Activated T-cell treated with anti-CD3 and anti-CD28 coated beads, Interleukin-2, amount 50 U/mL, for 72 hours (primary cell): ENCODE measurements at places on chromosomes 7 and 10.

DNA sequence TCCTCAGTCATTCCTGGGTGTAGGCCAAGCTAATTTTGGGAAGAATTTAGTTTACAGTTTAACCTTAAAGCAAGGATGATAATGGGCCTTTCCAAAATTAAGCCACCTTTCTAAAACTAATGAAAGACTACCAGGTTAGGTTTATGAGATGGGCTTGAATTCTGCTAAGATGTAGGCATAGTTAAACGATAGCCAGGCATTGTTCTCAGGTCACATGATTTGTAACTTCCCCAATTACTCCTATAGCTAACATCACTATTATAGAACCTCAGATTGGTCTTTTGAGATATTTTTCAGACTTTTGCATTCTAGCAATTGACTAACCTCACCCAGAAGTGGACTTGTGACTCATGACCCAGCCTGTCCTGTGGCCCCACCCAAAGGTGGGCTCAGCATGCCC lies 7.0 kb upstream of the NUB1 start:
- no peak for DNase-seq

GRCh38 chr10:74900297-74900696 lies 73.9 kb downstream of the KAT6B start:
- DNase-seq = peak; percentile 36

DNA sequence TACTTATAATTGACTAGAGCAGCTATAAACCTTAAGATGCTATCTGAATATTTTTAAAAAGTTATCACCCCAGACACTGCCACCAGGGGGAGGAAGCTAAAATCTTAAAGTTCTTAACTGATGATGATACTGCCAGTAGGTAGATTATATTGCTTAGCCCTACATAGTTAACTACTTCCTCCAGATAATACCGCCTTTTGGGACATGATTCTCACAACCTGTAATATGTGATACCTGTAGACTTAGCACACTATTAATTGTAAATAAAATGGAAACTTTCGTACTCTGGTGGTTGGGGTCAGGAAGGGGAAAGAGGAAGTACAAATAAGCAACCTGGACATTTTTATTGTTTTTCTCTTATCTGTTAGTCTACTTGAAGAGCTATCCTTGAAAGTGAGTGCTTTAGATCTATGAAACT lies 268.9 kb downstream of the ADK start:
- DNase-seq = peak; percentile 23

GRCh38 chr10:12589791-12590190 lies 240.4 kb downstream of the CAMK1D start:
- no peak for DNase-seq

GRCh38 chr10:96416643-96417042 lies 57.8 kb upstream of the OPALIN start:
- no peak for DNase-seq

GRCh38 chr7:138465046-138465445 lies 5.0 kb downstream of the TRIM24 start:
- no peak for DNase-seq

- no peak for DNase-seq
These were observed 275.1 kb downstream of the DOCK4 start for GRCh38 chr7:111931016-111931517.

- peak; percentile 36 for DNase-seq
These were observed 14.1 kb upstream of the AKR1B10 start for GRCh38 chr7:134513169-134513752.

DNA sequence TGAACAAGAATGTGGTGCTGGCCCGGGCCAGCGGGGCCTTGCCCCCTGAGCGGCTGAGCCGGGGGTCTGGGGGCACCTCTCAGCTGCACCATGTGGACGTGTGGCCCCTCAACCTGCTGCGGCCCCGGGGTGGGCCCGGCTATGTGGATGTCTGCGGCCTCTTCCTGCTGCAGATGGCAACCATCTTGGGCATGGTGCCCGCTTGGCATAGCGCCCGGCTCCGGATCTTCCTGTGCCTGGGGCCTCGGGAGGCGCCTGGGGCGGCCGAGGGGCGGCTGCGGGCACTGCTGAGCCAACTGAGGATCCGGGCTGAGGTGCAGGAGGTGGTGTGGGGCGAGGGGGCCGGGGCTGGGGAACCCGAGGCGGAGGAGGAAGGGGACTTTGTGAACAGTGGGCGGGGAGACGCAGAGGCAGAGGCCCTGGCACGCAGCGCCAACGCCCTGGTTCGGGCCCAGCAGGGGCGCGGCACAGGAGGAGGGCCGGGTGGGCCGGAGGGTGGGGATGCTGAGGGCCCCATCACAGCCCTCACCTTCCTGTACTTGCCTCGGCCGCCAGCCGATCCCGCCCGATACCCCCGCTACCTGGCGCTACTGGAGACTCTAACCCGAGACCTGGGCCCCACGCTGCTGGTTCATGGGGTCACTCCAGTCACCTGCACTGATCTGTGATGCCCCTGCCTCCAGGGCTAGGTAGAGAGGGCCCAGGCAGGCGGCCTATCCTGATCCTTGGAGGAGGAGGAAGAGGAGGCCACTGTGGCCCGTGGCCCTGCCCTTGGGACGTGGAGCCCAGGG lies 1.1 kb upstream of the TRIP6 start:
- DNase-seq = peak; percentile 48

- no peak for DNase-seq
These were observed 13.1 kb downstream of the BRAT1 start for GRCh38 chr7:2542011-2542915.

DNA sequence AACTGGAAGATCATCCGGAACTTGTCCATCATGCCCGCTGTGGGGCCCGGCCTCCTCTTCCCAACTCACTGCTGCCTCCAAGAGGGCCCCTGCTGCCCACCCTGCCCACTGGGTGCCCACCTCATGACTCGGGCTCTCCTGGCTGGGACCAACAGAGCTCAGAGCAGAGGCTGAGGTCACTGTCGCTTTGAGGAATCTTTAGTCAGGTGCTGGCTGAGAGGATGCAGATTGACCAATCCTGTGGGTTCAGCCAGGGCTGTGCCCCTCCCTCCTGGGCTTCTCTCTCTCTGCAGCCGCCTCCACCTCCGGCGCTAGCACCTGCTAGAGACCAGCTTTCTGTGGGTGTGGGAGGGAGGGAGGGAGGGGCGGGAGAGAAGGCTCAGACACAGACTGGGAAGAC lies at the start of gene CALHM1:
CALHM1 (minus strand) TSS at position 181 of the 400 bp plus-strand sequence; CDS start at position 32, 149 bp downstream.
- no peak for DNase-seq
